Urothelium cell line (cell line): ENCODE measurements at places on chromosomes 11 and 22.

- DNase-seq, result peak; percentile 31
Observed at GRCh38 chr11:134261626-134262488, 8.5 kb downstream of the ACAD8 start.

- no peak for DNase-seq
Observed at GRCh38 chr11:71456831-71457230, 3.8 kb downstream of the NADSYN1 start.

GRCh38 chr22:35631597-35631996 is 14.5 kb upstream of the MB start:
- DNase-seq, result no peak

DNA sequence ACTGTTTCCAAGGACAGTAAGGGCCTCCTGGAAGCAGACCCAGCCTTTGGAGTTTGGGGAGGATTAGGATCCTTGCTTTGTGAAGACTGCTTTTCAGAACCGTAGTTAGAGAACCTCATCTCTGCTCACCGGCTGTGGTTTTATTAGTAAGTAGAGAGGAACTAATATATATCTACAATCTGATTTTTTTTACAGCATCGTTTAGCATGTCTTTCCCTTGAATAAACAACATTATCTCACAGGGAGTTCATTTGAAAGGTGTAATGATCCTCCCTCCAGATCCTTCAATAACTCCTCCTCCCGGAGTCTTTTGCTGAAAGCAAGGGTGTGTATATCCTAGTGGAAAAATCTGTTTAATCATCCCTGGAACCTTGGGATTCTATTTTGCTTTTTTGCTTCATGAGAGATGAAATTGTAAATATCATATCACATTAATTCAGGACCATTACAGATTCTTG is 132.7 kb downstream of the DBX1 start:
- DNase-seq, result no peak

DNA sequence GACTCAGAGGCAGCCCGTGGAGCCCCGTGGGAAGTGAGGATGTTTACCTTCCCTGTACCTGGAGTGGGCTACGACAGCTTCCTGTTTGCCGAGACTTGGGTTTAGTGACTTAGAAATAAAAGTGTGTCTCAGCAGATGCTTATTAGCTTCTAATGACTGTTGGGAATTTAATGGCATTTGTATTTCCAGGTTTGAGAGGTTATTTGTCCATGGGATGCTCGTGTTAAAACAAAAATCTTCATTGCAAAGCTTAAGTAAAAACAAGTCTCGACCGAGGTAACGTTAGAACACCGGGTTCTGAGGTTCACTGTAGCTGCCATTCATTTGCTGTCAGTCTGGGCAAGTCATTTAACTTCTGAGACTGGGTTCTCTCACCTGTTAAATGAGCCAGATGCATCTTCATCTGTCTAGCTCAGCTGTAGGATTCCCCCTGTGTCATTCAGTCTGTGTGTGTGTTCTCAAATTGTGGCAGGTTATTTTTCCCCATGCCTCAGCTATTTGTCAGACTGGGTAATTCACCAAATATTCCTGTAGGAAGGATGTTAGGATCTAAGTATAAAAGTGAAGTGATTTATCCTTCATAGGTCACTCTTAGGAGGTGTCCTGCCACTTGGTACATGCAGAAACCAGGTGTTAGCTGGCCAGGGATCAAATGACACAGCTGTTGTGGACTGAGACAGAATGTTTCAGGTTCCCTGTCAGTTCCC is 791 bp downstream of the EI24 start:
- DNase-seq, result no peak

DNA sequence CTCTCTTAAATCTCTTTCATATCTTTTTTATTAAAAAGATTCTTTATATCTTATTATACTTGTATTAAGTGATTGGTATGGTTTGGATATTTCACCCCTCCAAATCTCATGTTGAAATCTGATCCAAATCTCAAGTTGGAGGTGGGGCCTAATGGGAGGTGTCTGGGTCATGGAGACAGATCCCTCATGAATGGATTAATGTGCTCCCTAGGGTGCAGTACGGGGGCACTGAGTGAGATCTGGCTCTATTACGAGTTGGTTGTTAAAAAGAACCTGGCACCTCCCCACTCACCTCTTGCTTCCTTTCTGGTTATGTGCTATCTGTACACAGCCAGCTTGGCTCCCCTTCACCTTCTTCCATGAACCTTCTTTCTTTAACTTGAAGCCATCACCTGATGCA is 149.6 kb downstream of the CWF19L2 start:
- no peak for DNase-seq

DNA sequence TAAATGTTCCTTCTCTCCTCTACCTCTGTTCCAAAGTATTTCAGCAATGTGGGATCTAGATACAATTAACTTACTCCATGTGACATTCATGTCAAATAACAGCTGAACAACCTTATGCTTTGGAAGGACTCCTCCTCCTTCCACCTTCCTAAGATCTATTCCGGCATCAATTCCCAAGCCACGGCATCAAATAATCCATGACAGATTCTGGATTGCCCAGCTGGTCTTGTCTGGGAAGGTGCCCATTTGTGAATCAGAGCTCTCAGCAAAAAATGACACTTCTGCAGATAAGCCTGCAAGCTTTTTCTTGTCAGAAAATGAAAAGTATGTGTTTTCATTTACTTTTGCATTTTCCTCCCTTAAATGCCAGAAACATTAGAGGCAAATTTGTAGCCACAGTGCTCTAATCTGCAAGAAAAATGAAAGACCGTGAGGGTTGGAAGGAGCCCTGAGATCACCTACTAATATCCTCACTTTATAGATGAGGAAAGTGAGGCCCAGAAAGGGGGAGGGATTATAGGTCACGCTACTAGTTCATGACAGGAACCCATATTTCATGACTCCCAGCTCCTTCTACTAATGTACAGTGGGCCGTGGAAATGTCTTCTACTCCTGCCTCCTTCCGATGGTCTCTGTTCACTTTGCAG is 124.0 kb downstream of the ME3 start:
- DNase-seq, result no peak

DNA sequence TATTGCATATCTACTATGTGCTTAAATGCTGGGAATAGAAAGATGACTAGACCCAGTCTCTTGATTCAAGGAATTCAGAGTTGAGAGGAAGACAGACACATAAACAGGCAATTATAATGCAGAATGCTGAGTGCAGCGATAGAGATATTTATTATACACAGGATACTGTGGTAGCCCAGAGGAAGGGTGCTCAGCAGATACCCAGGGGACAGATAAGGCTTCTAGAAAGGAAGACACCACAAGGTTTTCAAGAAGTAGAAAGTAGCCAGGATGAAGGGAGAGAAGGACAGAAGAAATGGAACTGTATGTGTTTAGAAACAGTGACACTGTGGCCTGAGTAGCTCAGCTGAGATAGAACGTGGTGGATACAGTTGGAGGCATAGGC is 79.4 kb upstream of the NNMT start:
- DNase-seq, result no peak

GRCh38 chr11:130179396-130180306 is 20.1 kb downstream of the ST14 start:
- DNase-seq, result no peak

- no peak for DNase-seq
Observed at GRCh38 chr11:65503949-65504673, 5.3 kb downstream of the MALAT1 start.

- DNase-seq, result no peak
Observed at GRCh38 chr22:20324139-20324516, 4.3 kb upstream of the DGCR6L start.
